Suppressor macrophage treated with lipopolysaccharide for 1 hour (primary cell): ENCODE measurements at places on chromosomes 3 and 15.
A peak's percentile ranks its signal among the peaks of the same experiment; 100 is the strongest.

DNA sequence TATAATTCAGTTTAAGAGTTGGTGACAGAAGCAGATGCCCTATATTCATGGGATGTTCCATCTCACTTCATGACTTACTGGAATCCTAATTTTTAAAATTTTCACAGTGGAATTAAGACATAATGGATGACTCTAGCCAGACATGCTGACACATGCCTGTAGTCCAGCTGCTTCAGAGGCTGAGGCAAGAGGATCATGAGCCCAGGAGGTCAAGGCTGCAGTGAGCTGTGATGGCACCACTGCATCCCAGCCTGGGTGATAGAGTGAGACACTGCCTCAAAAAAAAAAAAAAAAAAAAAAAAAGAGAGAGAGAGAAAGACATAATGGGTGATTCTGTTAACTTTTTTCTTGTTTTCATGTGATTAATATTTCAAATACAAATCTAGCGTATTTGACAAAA is 123.6 kb downstream of the KLHL25 start:
- DNase-seq, result no peak

DNA sequence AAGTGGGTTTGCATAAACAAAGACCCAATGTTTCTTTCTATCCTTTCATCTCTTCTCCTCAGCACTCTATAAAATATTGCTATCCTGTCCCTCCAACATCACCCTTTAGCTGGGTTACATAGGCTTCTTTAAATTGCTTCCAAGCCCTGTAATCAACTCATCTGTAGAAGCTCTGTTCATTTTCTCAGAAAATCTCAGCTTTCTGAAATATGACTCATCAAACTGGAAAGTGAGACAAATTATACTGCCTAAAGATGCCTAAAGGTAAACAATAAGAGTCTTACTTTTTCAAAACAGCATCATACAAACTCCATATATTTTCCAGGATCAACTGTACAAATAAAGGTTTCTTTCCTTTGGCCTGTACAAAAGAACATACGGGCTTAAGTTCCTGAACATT is 33.8 kb downstream of the EFL1 start:
- DNase-seq, result no peak

DNA sequence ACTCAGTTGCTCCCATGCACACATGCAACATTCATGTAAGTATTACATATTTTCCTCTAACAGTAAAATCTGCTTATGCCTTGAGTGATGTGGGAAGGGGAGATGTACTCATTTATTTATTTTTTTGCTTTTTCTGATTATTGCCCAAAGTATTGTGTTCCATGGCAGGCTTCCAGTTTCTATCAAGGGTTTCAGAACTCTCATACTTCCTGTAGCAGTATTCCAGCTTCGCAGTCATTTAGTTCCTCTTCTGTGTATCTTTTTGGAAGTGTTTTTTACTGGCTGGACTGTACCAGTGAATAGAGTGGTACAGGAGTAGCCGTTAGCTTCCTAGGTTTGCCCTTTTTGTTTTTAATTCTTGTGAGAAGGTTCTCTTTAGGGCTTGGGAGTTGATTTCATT is 26.9 kb downstream of the RAB11A start:
- DNase-seq, result peak; percentile 20

DNA sequence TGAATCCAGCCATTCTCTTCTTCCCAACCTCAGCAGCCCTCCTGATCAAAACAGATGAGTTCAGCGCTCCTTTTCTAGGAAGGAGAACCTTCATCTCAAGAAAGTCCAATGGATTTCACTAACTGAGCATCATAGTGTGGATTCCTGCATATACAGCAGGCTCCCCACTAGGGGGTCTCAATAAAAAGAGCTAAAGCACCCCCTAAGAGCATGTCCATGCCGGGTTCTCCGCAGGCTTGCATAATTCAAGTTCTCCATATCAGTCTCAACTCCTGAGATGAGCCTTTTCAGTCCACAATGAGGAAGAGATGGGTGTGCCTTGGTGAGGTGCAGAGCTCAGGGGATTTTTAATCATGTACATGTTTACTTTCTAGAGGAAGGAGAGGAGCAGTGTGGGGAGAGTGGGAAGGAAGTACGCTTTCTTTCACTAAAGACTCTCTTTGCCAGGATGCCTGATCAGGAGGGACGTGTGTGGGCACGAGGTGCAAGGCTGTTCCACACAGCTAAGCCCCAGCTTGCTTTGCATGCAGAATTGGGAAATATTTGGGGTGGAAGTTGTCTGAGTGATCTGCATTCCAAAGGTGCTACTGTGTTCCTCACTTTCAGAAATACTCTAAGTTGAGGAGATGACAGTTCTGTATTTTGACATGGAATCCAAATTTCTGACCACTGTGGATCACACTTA is 563.5 kb downstream of the OCA2 start:
- no peak for DNase-seq

GRCh38 chr15:80404761-80405553 is 775 bp downstream of the ARNT2 start:
- DNase-seq, result peak; percentile 37

DNA sequence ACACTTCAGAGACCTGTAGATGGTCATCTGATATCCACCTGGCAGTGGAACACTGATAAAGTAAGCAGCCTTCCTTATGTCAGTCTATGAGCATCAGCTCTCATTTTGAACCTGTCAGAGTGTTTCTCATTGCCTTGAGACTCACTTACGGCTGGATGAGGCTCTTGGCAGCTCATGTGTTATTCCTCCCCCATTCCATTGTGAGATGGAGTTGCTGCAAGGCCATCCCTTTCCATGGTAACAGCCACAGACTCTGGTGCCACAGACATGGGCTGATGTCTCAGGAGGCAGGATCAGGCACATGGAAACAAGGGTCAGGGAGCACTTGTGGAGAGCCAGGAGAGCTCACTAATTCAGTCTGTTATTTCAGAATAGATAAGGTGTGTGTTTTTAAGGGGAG is 11.9 kb downstream of the KCNAB1 start:
- DNase-seq, result no peak

GRCh38 chr3:152257563-152258035 is 11.1 kb upstream of the MBNL1 start:
- DNase-seq, result peak; percentile 37

GRCh38 chr15:25238716-25239470 is 199.9 kb downstream of the UBE3A start:
- no peak for DNase-seq
